Activated gamma-delta T cell treated with Interleukin-2 at 50 U/mL for 16 hours (primary cell): ENCODE measurements at places on chromosomes 6 and 20.

- no peak for DNase-seq
Measured at GRCh38 chr6:53634184-53634631, 31.3 kb downstream of the KLHL31 start.

DNA sequence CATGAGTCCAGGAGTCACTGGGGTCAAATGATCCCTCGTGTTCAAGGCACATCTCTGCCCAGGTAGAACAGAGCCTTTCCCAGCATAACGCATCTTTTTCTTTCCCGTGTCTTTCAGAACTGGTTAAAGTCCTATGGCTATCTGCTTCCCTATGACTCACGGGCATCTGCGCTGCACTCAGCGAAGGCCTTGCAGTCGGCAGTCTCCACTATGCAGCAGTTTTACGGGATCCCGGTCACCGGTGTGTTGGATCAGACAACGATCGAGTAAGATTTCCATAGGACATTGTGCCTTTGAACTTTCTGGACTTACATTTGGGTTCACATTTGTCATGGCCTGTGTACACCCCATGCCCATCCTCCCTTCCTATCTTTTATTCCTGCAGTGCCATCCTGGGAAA, 20.2 kb downstream of the MMP24 start:
- no peak for DNase-seq

GRCh38 chr20:44117296-44118184, 69.4 kb downstream of the JPH2 start:
- DNase-seq = no peak

- no peak for DNase-seq
Measured at GRCh38 chr6:57072108-57072507, 17.9 kb upstream of the ZNF451 start.

DNA sequence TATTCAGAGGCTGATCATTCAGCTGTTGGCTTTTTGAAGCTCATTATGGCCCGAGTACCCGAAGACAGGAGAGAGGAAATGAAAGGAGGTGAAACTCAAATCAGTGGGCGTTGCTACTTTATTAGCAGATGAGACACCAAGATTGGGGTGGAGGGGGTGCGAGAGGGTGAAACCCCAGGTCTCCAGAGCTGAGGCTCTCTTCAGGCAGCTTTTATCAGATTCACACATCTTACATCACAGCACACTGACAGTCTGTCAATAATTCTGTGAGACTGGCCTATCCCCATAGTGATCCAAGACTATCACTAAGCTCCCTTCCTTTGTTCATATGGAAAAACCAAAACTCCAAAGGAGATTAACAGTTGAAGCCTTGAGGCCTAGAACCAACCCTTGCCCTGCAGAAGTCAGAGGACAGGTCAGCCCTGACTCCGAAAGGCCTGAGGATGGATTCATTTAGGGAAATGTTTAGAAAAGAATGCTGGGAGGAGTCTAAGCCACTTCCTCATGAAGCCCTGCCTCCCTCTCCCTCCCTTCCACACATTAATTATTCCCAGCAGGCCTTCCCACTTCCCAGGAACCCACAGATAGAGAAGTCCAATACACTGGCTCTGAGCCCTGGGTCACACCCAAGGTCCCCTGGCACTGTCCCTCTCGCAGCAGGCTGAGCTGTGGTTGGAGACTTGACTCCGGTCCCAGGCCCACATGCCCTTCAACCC, 23.2 kb downstream of the TRERF1 start:
- DNase-seq = peak; percentile 35

DNA sequence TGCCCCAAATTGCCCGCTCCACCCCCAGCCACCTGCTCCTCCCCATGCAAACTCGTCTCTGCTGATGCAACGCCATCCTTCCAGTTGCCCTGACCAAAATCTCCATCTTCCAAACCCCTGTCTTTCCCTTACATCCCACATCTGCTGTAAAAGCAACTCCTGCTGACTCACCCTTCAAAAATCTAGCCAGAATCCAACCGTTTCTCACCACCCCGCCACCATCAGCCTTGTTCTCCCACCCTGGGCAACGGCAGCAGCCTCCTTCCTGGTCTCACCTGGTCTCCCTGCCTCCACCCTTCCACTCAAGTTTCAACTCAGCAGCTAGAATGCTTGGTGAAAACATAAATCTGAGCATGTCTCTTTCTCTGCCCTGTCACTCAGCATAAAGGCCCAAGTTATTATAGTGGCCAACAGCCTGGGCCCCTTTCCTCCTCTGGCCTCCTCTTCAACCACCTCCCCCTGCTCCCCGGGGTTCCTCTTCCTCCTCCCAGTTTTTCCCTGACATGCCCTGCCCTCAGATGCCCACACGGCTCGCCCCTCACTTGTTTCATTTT, 7.2 kb upstream of the SYNJ2 start:
- no peak for DNase-seq
